ENCODE measurements at places on chromosomes 3 and 15.
A peak's percentile ranks its signal among the peaks of the same experiment; 100 is the strongest.

- no peak for DNase-seq
Observed at GRCh38 chr3:81255463-81255862, 506.0 kb downstream of the GBE1 start.

GRCh38 chr15:95922431-95922830, 408.1 kb upstream of the NR2F2 start:
- no peak for DNase-seq

GRCh38 chr3:146496726-146497125, 27.4 kb upstream of the PLSCR2 start:
- no peak for DNase-seq

DNA sequence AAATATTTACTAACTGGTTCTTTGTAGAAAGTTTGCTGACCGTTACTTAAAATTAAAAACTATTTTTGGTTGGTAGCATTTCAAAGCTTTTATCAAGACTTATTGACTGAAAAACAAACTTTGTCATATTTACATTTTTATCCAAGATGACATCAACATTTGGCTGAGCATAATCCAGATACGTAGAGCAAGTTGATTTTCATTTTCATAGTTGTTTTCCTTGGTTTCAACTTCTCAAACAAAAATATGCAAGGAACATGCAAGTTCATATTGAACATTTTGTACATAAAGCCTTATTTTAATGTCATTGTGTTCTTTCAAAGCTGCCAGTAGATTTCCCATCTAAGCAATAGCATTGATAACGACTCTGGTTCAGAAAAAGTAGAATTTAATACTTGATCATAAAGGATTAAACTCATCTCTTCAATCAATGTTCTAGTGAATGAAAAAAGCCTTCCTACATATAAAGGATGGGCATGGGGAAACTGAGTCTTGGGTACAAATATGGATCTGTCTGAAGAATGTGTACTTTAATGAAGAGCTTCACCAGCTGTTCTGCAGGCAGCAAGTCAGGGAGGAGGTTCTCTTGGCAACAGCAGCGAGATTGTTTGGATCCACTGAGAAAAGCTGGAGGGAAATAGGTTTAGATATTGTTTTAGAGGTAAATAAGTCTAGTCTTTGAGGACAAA, 5.6 kb downstream of the RAB8B start:
- no peak for DNase-seq

DNA sequence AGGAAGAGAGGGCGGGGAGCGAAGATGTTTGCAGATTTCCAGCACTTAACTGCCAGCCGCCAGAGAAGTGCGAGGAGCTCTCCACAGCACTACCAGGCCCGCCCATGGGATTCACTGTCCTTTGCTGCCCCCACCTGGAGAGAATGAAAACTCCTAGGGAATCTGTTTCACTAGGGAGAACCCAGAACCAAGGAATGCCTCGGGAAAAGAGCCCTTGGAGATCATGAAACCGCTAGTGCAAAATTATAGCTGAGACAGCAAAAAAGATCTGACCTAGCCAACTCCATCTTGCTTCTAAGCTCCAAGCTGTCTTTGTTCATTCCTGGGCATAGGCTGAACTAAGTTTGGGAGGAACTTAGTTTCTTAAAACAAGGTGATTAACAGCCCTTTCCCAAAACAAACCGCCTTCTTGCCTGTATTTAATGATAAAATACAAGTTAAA, 82.6 kb upstream of the GCNT3 start:
- DNase-seq, result peak; percentile 89

- DNase-seq, result peak; percentile 26
Observed at GRCh38 chr15:68379058-68379758, 52.8 kb downstream of the ITGA11 start.

DNA sequence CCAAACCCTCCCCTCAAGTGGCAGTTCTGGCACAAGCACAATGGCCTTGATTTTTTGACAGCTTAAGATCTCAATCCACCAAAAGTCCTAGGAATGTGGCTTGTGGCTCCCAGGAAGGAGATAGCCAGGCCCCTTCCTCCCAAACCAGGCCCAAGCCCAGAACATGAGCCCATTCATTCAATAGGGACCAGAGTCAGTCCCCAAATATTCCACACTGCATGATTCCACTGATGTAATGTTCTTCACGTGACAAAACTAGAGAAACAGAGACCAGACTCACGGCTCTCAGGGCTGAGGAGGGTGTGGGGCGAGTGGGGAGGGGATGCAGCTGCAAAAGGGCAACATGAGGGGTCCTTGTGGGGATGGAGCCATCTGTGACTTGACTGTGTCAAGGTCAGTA, 25.5 kb downstream of the ABTB1 start:
- no peak for DNase-seq

DNA sequence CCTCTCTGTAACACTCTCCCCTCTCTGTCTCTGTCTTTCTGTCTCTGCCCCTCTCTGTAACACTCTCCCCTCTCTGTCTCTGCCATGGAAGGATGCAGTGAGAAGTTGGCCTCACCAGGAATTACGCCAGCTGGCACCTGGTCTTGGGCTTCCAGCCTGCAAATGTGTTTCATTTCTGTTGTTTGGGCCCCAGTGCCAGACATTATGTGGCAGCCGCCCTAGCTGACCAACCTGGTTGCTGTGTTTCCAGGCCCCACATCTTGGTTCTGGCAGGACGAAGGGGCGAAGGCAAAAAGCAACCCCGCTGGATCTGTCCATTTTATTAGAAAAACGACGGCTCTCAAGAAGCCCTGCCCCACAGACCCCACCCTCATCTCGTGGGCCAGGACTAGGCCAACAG, 5.2 kb upstream of the ZXDC start:
- no peak for DNase-seq

DNA sequence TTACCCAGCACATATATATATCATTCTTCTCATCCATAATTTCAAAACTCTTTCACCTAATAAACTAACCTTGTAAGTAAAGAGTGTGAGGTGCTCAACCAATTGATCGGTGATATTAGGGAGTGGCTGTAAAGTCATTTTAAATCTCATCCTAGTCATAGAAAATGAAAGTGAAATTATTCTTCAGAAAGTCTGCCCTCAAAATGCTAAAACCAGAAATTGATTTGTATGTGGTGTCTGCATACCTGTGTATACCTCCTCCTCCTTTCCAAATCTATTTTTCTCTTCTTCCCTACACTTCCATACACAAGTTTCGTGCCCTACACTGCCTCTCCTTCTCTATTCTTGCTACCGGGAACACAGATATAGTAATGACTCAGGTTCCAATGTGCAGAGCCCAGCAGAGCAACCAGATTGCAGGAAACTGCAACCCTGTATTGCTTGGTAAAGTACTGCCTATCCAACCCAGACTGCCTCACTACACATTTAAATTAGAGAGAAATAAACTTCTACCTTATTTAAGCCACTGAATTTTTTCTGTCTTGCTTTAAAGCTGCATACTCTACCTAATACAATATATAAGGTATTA, 7.4 kb upstream of the TBC1D5 start:
- no peak for DNase-seq

DNA sequence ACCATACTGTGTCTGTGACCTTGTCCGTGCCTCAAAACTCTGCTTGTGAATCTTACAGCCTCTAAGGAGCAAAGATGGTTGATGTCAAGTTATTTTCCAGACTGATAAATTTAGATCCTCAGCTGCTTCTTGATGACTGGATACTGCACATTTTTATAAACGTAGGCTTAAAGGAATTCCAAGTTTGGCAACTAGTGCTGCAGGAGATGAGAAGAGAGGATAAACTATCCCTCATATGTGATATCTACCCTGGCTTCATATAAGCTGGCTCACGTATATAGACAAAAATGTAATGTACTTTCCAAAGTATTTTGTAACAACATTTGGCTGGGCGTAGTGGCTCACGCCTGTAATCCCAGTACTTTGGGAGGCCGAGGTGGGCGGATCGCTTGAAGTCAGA, 89.6 kb downstream of the GMPS start:
- DNase-seq, result no peak

DNA sequence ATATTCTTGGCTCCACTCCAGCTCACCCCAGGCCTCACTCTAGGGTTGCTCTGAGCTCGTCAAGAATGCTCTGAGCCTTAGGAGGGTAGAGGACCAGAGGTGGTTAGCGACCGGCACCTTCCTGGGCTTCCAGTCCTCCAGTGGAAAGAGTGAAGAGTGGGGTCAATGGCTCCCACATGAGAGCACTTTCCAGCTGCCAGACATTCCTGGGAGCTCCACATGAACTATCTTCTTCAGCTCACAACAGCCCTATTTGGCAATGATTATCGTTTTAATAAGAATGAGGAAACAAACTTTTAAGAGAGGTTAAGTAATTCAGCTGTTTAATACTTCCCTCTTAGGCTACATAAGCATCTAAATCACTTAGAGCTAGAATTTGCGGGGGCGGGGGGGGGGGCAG, 139.3 kb downstream of the STT3B start:
- DNase-seq, result no peak

GRCh38 chr15:66638377-66638776, 63.7 kb upstream of the SMAD6 start:
- no peak for DNase-seq

DNA sequence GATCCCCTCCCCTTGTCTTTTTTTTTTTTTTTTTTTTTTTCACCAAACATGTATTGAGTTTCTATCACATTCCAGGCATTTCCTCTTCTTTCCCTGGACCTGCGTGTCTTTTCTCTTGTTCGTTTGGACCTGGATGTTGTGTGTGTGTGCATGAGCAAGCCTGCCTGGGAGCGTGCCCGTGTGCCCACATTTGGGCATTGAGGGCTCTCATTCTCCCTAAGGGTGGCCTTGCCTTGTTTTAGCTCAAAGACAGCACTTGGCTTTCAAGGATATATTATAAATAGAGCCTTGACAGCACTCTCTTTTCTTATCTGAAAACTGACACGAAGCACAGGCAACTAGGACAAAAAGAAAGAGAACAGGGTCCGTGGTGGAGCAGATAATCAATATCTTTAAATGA, 39.0 kb upstream of the SLC25A26 start:
- no peak for DNase-seq

GRCh38 chr15:25799906-25800700, 63.0 kb downstream of the ATP10A start:
- DNase-seq, result no peak

- no peak for DNase-seq
Observed at GRCh38 chr3:82163907-82164520, 402.6 kb upstream of the GBE1 start.

DNA sequence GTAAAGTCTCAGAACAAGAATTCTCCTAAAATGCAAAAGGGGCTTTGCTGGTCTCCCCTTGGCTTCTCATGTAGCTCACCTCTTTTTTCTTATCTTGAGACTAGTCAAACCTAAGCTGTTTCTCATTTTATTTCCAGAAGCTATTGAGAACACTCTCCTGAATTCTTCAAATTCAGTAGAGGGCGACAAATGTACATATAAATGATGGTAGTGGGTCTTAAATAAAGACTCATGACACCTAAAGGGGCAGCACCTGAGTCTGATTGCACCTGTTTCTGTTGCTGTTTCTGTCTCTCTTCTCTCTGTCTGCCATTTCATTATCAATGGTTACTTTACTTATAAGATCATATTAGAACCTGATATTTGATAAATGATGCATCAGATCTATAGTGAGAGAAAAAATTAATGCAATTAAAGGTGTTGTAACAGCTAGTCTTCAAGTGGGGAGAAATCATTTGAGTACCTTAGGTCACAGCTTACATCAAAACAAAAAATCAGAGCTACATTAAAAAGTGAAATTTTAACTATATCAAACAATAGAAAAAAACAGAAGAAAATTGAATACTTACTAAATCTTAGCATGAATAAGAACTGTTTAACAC, 7.0 kb downstream of the ADIPOQ start:
- no peak for DNase-seq

DNA sequence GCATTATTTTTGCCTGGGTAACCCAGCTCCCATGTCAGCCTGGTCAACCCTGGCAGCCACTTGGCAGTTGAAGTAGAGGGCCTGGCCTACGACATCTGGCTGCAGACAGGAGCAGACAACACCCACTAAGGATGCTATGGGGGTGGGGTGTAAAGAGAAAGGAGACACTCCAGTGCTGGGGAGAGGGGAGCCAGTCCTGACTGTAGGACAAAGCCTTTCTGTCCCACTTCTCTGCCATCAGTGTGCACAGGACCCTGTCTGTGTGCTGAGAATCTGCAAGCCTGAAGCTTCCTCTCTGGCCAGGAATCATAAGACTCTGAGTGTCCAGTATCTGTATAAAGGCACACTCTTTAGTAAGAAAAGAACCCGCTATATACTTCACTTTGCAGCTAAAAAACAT, 96.3 kb upstream of the CHRM5 start:
- DNase-seq, result no peak

DNA sequence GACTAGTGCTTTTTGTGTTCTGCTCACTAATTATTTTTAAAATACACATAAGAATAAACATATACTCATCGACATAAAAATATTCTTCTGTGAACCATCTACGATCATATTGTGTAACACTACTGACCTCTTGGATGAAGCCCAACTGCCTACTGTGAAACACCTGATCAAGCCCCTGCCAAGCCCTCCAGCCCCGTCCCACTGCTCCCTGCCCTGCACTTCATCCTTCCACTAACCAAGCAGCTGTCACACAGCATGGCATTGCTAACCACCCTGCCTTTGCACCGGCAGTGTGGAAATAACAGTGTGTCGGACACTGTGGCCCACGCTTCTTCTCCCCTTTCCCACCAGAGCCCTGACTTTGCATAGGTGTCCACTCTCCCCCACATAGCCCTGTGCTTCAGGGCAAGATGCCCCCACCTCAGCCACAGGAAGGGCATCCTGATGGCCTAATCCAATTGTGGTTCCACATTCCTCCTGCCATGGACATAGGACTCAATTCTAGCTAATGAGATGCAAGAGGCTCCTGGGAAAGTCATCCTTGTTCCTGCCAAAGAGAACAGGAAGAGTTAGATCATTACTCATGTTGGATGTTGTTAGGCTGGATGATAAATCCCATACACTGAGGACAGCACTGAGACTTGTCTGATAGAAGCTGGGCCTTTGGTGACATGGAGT, 35.0 kb upstream of the ARID3B start:
- DNase-seq, result no peak

GRCh38 chr3:117512975-117513374, 803.4 kb downstream of the TUSC7 start:
- no peak for DNase-seq

- DNase-seq, result no peak
Observed at GRCh38 chr3:195466251-195466650, 23.4 kb upstream of the ACAP2 start.

DNA sequence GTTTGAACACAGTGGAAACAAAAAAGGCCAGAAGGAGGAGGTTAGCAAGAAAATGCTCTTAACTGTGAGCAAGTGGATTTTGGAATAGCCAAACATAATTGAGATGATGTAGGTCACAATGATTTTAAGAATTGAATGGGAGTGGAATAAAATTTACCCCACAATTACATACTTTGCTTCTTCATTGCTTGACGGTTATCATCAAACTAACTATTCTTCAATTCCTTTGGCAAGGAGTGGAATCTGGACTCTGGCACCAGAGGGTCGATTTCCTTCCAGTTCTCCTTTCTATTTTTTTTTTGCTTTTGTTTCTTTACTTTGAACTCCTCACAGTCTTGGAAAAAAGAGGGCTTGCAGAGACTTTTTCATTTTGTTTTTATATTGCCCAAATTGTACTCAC, 634.5 kb upstream of the TGFBR2 start:
- no peak for DNase-seq

- DNase-seq, result peak; percentile 69
Observed at GRCh38 chr3:58173669-58174398, 36.9 kb downstream of the DNASE1L3 start.
